ENCODE measurements at places on chromosomes 13 and 19. TPM values are rescaled to one million over a fixed set of nuclear protein-coding genes. Genes with fewer than 3 reads are reported as not detected.
A peak's percentile ranks its signal among the peaks of the same experiment; 100 is the strongest.

DNA sequence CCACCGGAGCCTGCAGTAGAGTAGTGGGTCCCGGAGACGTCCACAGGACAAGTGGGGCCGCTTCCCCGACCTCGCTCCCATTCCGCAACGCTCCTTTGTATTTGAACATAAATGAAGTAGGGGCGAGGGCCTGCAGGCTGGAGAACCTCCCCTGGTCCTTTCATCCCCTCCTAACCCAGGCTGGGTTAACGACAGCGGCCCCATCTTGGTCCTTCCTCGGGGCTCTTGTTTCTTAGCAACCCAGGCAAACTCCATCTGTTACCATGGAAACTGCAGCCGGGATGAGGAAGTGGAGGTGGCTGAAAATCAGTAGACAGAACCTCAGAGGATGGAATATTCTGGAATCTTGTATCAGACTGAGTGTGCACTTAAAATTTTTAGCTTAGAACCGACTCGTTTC lies 132.6 kb upstream of the USP29 start:
- no peak for DNase-seq

DNA sequence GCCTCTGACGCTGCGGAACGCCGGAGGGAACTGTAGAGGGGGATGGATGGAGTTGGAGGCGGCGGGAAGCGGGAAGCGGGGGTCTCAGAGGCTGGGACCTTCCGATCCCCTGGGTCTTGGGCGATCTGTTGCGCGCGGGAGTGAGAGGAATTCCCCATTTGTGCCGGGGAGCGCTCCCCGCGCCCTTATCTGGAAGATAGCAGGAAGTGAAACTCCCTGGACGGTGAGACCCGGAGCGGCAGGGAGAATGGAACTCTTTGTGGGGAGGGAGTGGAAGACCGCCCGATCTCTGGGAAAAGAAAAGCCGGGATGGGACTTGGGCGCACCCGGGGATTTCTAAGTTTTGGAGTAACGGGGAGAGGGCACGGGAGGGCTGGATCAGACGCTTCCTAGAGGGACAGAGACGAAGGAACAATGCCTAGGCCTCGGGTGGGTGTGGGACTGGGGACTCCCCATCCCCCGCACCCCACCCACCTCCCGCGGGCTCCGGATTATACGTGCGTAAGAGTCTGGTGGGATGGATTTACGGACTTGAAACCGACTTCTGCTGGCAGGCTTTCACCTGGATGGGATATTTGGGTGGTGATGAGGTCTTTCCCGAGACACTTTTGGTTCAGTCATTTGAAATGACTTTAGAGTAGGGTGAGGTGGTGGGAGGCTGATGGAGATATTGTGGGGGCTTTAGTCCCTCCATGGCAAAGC lies 495 bp downstream of the LSR start:
- DNase-seq, result peak; percentile 41

- peak; percentile 33 for DNase-seq
Observed at GRCh38 chr19:1067341-1067957, 482 bp downstream of the ARHGAP45 start.

Gene PSG1
- not detected for total RNA-seq

- DNase-seq, result no peak
Observed at GRCh38 chr13:33183431-33184111, 102.0 kb downstream of the STARD13 start.

Gene PRR22
- 4.5 TPM for total RNA-seq

GRCh38 chr19:2577722-2578335 lies 101.9 kb downstream of the GADD45B start:
- peak; percentile 17 for DNase-seq

DNA sequence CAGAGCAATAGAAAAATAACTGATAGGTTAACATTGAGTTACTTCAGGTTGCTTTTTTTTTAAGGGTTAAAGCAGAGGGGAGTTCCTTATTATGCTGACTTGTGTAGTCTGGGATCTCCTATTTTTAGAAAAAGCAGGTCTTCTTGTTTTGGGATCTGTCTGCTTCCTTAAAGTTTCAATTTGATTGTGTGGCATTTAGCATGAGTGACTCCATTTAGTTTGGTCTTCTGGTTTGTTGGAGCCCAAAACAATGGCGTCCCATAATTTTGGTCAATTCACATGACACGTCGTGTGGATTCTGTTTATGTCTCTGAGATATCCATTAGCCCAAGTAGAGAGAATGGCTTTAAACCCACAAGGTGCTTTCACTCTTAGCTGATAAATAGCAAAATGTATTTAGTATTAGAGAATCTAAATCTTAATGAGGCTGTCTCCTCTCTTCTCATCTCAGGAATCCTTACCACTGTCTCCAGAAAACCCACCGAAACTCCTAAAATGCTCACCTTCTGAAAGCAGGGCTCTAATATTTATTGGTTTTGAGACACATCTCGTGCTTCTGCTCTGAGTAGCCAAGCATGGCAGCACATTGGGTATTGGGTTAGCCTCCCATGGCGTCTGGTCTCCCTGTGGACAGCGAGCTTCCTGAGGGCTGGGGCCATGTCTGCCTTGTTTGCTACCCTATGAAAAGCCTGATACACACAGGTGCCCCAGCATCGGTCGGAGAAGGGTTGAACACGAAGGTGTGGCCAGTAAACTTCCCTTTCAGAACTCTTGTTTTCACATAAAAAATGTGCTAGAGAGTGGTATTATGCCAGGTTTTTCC lies 67.2 kb upstream of the GPR183 start:
- no peak for DNase-seq

- DNase-seq, result no peak
Observed at GRCh38 chr13:45768656-45769479, 66.7 kb downstream of the CBY2 start.

All from left colon (tissue), 2 donors.